Epithelial cell of proximal tubule (primary cell): ENCODE measurements at places on chromosomes 4 and X. TPM values are rescaled to one million over a fixed set of nuclear protein-coding genes. Genes with fewer than 3 reads are reported as not detected.

- DNase-seq: no peak
Observed at GRCh38 chr4:42348247-42348646, 49.0 kb upstream of the SHISA3 start.

GRCh38 chrX:106903291-106903824 is at the start of gene RIPPLY1:
Gene RIPPLY1 (minus strand): TSS chrX:106903341. CDS start chrX:106903287, 54 bp downstream.
- DNase-seq: no peak

SYP gene
- 0.17 and 0.29 TPM in 2 replicates for total RNA-seq

FATE1 gene
- not detected in 2 replicates for total RNA-seq

DNA sequence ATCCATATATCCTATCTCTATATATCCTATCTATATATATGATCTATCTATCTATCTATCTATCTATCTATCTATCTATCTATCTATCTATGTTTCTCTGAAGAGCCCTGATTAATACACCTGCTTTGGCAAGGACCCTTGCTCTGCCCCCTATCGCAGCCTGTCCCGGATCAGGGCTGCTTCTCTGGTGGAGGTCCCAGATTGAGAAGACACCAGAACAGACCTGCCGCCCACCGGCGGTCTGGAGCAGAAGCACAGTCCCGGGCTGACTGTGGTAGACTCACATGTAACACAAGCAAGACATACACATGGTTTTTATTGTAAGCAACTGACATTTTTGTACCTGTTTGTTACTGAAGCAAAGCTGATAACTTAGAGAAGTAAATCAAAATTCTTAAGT is 52.8 kb downstream of the ING2 start:
- no peak for DNase-seq

DNA sequence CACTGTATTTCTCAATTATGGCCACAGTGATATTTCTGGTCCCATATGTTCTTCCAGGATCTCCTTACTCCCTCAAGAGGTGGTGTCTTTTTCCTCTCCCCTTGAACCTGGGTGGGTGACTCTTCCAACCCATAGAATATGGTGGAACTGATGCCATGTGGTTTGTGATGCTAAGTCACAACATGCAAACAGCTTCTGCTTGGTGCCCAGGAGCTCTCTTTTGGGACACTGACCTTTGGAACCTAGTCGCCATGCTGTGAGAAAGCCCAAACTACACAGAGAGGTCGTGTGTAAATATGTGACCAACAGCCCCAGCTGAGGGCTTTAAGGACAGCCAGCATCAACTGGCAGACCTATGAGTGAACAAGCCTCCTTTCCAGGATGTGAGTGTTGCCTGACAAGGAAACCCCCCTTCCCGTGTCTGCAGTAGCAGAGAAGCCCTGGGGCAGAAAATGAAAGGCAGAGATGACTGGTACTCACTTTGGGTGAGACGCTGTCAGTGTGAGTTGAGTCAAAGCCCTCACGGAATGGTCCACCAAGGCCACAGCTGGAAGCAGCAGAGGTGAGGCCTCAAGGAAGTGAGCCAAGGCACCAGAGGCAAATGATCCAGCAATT is 223.4 kb downstream of the BCOR start:
- no peak for DNase-seq

GRCh38 chr4:177267911-177268310 is 41.8 kb upstream of the NEIL3 start:
- DNase-seq: no peak

DNA sequence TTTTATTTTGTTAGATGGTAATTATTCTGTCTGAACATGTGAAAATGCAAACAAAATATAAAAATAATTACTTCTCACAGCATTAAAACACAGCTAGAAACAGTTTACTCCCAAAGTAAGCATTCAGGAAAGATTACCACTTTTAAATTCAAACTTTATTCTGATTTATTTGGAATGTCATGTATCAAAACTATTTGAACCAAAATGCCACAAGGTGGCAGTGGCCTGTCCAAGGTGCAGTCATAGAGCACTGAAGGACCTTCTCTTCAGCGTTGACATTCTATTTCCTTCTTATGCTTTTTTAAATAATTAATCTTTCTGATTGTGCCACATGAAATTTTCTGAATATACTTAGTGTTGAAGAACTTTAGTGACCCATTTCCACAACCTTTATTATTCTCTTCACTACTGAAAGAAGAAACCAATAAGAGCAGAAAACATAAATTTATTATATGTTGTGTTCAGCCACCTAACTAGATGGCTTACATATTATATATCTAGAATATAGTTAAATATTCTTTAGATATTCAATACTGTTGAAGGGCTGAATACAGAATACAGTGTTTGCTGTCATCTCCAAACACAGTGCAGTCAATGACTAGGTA is 283.6 kb downstream of the CFAP299 start:
- no peak for DNase-seq

PDLIM3 gene
- 7.8 and 8.5 TPM in 2 replicates for total RNA-seq

- DNase-seq: no peak
Observed at GRCh38 chrX:34656467-34656841, 631 bp downstream of the TMEM47 start.

DNA sequence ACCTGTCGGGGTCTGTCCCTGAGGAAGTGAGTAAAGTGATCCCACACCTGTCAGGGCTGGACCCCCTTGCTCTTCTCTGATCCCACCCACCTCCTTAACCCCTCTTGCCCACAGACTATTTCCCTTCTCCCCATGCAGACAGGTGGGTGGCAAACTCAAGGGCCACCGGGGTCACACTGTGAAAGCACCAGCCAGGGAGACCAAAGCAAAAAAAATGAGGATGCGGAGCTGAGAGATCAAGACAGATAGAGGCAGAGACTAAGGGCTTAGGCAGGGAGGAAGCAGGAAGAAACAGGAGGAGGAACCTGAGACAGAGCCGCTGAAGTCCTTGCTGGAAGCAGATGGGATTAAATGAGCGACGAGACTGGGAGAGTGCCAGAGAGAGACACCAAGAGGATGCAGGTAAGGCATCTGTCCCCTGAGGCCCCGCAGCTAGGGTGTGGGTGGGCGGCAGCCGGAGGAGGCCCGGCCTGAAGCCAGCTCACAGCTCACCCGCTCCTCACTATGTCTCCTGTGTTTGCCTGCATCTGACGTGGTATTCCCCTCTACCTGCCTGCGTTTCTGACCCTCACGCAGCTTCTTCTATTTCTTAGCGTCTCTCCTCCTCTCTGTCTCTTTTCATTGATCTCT is 7.2 kb downstream of the TIMM17B start:
- DNase-seq: no peak

DNA sequence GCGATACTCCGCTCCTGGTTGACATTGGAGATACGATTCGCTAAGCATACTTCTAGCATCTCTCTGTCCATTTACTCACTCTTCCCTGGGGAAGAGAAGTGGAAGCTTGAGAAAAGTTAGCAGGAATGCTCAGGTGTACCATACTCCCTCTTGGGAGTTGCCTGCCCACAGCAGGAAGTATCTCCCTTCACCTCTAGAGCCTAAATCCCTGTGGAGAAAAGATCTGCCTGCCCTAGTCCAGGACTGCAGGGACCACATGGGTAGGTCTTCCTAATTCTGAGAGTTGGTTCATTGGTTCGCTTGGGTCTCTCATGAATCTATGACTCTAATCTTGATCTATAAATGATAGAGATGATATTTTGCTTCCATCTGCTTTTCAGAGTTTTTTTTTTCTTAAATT is 26.3 kb upstream of the MAPK10 start:
- no peak for DNase-seq

- no peak for DNase-seq
Observed at GRCh38 chrX:31199056-31199839, 127.4 kb upstream of the FTHL17 start.

DNA sequence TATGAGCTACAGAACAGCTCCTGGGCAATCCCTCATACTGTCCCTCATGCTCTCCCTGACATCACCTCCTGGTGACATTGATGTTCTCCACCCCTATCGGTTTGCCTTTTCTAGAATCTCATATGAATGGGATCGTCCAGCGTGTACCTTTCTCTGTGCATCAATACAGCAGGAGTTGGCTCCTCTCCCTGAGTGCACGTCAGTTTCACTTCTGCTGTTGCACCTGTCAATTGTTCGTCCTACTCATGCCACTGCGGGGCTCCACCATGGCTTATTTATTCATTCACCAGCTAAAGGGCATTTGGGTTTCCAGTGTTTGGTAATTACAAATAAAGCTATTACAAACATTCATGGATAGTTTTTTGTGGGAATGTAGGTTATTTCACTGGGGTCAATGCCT is 269.1 kb upstream of the ZFP42 start:
- no peak for DNase-seq

NRK gene
- total RNA-seq: 19.3 and 26.9 TPM in 2 replicates
